ENCODE measurements at places on chromosomes 3 and 15. TPM values are rescaled to one million over a fixed set of nuclear protein-coding genes. Genes with fewer than 3 reads are reported as not detected.

RYR3 gene
- total RNA-seq = not detected

- DNase-seq = no peak
Observed at GRCh38 chr15:40845036-40845435, 1.2 kb downstream of the SPINT1 start.

TRPM1 gene
- total RNA-seq = not detected

RAB6B gene
- total RNA-seq = 0.23 TPM

SCG3 gene
- not detected for total RNA-seq

DNA sequence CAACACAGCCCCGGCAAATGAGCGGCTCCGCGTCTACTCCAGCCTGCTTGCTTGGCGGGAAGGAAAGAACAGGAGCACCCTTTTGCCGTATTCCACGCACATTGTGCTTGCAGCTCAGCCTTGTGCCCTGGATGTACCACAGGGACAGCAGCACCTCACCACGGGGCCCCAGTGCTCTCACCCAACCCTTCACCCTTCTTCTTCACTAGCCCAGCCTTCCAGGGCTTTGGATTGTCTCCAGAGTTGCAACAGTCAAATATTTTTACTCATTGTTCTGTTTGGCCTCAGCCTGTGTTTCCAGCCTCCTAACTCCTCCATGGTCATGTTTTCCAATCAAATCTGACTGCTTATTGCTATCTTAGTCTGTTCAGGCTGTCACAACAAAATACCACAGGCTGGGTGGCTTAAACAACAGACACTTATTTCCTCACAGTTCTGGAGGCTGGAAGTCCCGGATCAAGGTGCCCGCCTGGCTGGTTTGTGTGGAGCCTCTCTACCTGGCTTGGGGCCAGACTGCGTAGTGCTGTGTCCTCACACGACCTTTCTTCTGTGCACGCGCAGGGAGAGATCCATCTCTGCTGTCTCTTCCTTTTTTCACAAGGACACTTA, 79.2 kb upstream of the ABHD17C start:
- no peak for DNase-seq

GRCh38 chr3:183506674-183507320, 48.7 kb downstream of the KLHL6 start:
- no peak for DNase-seq

GRCh38 chr3:32880225-32880624, 62.4 kb downstream of the TRIM71 start:
- DNase-seq = no peak

GRCh38 chr3:73781541-73781940, 156.8 kb upstream of the PDZRN3 start:
- no peak for DNase-seq

DNA sequence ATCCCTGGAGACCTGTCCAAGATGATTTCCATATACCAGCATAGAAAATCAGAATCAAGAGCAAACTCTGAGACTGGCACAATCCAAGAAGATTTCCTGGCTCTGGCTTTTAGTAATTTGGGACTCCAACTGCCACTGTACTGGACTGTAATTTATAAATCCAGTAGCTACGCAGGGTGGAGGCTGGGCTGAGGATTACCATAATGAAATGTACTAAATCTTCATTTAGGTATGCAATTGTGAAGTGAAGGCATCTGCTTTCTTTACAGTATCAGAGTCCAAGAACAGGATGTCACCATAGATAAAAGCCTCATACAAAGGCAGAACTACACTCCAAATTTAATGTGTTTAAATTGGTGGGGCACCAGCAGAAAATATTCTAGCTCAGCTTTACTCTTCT, 46.5 kb downstream of the TMEM39A start:
- DNase-seq = no peak

FAM107A gene
- total RNA-seq = not detected

DNA sequence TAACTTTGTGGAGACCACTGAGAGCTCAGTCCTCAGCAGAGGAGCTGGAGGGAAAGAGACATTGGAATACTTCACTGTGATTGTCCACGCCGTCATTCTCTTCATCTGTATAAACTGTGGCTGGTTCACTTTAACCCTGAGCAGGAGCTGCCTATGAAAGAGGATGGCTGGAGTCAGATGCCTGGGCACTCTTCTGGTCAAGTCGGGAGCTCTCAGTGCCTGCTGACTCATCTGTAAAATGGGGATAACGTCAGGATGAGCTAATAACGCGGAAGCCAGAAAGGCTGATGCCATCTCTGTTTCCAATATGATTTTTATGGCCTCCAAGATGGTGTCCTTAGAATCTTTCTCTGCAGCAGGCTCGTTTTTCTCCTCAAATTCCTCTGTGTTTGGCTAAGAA, 51.6 kb upstream of the MRPS22 start:
- no peak for DNase-seq

DNA sequence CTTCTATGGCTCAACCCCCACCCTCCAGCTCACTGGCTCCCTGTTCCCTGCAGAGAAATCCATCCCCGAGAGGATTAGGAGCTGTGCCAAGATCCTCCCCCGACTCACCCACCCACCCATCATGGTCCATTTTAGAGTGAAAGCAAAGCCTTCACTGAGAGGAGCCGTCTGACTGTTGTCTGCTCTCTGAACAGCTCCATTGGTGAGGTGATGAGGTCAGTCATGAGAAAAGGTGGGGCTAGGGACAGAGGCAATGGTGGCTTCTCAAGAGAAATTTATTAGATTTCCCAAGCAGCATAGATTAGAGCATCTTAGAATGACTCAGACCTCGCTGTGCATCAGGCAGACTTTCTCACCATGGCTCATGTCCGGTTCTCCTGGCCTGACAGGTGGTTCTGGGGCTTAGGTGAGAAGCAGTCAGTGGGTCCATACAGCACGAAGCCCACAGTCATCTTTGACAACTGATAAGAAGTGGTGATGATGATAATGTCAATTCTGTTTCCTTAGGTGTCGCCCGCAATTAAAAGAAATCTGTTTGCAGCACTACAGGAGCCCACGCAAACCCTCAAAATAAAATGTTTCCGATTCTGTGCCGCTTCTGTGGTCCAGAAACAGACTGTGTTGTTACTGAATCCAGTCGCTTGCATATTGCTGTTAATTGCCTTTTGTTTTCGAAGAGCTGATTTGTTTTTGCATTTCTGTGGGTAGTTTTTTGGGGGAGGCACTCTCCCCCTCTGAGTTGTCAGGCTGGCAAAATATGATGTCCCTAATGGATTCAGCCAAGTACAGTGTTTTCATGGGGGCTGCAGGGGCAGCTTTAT, 24.8 kb upstream of the RHO start:
- no peak for DNase-seq

LRRK1 gene
- 0.35 TPM for total RNA-seq

IL5RA gene
- 0.30 TPM for total RNA-seq

PLAAT1 gene
- not detected for total RNA-seq

DNA sequence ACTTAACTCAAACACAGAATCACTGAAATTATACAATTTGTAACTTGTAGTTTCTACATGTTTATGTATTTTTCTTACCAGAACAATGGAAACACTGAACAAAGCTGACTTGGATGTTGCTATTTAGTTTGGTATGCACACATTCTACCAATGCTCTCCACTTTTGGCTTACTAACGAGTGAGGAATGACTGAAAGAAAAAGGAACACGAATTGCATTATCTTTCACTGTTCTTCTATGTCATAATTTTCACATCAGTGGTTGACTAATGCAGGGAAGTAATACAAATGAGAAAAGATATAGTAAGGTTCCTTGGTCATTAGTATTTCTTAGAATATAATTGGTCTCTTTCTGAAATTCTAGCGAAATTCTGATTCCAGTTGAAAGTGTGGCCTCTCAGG, 9.8 kb upstream of the CNTN3 start:
- DNase-seq = no peak

GRCh38 chr3:160757233-160758106, 1.4 kb downstream of the PPM1L start:
- DNase-seq = peak; percentile 8

ZBED2 gene
- 418 TPM for total RNA-seq

DNA sequence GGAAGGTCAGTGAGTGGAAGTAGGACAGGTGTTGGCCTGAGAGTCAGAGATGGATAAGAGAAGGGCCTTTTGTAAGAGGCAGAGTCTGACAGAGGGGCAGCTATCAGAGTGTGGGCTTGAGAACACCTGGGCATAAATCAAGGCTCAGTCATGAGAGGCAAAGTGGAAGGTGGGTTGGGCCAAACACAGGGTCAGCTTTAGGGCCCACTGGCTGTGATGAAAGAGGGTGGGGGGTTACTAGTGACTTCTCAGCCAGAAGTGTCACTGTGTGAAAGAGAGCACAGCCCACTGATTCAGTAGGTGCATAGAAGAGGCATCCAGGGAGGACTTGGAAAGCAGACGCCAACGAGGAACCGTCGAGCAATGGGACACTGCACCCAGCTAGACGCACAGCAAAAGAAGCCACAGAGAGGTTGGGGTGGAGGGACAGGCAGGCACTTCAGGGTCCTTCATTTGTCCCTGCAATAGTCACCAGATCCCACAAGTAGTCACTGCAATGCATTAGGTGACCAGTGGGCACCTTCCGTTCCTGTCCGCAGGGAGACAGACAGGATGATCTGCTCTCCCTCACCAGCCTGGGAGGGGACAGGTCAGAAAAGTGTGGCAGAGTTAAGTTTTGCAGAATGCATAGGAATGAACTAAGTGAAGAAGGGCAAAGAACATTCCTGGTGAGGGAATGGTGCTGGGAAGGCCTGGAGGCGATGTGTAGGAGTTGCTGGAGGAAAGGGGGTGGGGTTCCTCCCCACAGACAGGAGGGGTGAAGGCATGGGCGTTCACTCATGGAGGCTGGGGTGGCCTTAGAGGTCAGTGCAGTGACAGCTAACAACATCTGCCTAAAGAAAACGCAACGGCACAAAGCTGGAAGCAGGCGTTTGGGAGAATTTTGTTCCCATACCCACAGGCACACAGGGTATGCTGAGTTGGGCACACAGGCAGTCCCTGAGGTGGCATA, 36.3 kb downstream of the MESD start:
- DNase-seq = no peak

GRCh38 chr3:14602006-14602803, 49.4 kb upstream of the CCDC174 start:
- DNase-seq = no peak

DNA sequence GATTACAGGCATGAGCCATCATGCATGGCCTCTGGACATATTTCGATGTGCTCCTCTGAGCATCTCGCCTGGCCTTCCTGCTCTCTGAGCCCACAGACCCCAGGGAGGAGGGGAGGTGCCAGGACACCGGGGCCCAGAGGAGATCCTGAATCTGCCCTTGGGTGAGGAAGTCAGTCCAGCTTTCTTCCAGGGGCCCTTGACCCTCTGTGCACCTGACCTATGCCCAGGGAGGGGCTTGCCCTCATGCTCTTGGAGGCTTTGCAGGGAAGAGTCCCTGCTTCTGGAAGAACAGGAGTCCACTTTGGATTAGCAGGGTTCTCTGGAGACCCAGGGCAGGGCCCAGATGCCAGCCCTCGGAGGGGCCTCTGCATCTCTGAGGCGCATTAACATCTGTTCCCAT, 1.4 kb downstream of the ACSBG1 start:
- DNase-seq = no peak

DNA sequence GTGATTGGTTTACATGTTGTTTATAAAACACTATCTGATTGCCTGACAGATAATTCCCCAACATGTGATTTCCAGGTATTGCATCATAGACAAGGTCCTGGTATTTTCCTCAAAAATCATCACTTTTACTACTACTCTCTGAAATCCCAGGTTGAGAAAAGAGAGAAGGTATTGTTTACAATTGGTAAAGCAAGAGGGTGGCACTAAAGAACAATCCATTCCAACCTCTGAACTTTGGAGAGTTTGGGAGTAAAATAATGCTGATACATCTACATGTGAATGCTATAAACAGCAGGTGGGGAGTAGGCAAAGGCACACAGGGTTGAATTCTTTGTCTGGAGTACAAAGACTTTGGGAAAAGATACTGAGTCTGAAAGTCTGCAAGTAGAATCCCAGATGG, 134.2 kb downstream of the WDR72 start:
- no peak for DNase-seq

GRCh38 chr3:112738366-112738765, 97.4 kb upstream of the CCDC80 start:
- DNase-seq = no peak

DNA sequence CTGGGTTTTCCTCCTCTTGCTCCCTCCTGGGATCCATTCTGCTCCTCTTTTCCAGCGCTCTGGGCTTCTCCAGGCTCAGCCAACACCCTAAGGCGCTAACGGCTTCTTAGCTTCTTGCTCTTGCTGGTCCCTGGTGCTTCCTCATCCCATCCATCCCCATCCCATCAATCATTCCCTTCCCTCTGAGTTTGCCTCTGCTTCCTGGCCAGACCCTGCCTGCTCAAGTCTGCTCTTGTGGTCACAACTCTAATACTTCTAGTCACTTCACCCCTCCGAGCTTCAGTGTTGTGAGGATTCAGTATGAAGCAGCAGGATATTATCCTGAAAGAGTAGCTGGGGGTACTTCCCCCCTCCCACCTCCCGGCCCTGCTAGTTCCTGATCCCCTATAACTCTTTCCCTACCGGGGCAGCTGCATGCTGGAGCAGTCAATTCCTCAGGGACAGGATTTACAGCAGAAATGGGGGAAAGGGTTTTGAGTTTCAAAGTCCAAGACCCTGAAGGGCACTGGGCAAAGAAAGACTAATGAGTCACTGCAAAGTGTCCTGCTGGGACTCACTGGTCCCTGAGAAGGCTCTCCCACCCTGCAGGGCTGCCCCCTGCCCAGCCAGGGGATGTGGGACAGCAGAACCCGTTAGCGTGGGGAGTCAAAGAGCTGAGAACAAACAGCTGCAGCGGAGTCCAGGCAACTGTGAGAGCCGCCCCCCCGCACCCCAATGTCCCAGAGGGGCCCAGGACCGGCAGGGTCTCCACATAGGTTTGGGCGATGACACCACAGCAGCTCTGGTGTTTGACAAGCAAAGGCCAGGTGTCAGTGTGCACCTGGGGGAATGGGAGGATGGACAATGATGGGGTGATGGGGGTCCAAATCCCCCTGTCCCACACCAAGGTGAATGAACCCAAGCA, 2.3 kb upstream of the SYNM start:
- no peak for DNase-seq

DNA sequence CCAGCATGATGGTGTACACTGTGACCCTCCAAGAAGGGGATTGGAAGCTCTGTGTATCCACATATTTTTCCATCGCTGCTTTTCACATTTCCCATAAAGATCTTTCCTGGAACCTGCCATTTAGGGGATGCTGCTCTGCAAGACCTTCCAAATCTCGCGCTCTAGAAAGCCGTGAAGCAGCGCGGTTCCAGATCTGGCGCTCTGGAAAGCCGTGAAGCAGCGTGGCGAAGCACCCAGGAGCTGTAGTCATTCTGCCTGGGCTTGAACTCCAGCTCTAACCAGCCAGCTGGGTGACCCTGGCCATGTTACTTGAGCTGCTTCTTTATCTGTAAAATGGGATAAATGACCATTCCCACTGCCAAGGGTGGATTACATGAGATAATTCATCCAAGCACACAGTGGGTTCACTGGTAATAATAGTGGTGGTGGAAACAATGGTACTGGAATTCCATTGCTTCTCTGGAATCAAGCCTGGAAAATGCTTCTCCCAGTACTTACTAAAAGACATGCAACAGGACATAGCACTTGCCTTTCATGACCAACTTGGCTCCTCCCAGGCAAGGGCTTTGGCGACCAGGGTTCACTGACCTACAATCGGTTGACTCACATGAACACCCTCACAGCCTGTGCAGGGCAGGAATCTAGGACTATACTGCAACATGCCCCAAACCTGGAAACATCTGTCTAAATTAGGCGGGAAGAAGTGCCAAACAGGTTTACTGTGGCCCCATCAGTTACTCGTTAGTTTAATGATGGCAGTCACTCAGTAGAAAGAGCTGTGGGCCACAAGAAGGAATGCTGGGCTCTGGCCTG, 70.7 kb downstream of the XXYLT1 start:
- DNase-seq = no peak

- DNase-seq = no peak
Observed at GRCh38 chr3:112775011-112775742, 71.5 kb downstream of the CD200R1L start.

All from activated CD4-positive, alpha-beta T cell treated with anti-CD3 and anti-CD28 coated beads for 36 hours (primary cell).